ENCODE measurements at places on chromosomes 7 and 10.

- peak; percentile 30 for DNase-seq
Observed at GRCh38 chr7:11830582-11831155, 1.3 kb downstream of the THSD7A start.

DNA sequence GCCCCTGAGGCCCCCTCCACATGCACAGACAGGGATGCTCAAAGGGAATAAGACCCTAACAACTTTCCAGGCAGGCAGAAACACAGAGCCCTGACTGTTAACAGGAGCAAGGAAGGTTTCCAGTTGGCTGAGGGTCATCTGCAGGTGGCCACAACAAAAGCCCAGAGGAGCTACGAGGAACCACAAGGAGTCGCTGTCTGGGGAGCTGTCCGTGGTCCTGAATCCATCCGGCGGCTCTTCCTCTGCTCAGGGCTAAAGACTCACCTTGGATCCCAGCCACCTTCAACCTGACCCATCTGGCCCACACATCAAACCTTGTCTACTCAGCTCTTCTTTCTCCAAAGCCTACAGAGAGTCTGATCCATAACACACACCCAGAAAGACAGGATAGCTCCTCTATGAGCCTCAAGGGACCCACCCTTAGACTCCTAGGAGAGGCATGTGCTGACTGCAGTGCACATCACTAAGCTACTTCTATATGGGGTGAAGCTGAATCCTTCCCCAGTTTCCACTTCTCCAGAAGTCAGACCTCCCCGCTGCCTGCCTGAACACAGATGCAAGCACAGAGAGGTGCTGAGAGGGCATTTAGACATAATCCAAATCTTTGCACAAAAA lies 104.0 kb downstream of the SLIT1 start:
- DNase-seq, result peak; percentile 69

DNA sequence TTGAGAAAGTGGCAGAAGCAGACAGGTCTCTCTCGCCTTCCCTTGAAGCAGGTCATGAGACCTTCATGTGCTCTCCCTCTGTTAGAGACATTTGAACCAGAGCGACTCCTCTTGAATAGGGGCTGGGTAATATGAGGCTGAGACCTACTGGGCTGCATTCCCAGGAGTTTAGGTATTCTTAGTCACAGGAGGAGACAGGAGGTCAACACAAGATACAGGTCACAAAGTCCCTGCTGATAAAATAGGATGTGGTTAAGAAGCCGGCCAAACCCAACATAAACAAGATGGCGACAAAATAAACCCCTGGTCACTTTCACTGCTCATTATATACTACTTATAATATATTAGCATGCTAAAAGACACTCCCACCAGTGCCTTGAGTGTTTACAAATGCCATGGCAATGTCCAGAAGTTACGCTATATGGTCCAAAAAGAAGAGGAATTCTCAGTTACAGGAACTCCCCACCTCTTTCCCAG lies 43.5 kb upstream of the MSRB2 start:
- DNase-seq, result no peak

- no peak for DNase-seq
Observed at GRCh38 chr10:113666682-113667252, 2.9 kb upstream of the NRAP start.

GRCh38 chr7:45601816-45602540 lies 27.8 kb downstream of the ADCY1 start:
- no peak for DNase-seq

DNA sequence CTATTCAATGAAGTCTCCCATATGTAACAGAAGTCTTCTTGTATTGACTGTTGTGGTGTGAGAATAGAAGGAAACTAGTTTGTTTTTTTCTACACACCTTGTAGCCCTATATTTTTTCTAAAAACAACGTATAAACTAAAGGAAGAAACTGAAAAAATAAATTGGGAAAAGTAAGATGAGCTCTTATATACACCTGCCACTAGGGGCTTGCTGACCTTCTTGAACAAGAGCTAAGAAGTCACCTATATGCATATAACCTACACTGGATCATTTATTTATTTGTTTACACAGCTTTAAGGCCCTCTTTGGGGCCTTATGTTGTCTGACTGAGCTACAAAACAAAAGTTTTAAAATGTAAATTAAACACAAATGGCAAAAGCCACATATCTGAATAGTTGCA lies 383.0 kb downstream of the HPSE2 start:
- DNase-seq, result no peak

GRCh38 chr10:28410420-28411135 lies 107.7 kb upstream of the MPP7 start:
- no peak for DNase-seq

GRCh38 chr10:59303018-59303417 lies 59.3 kb downstream of the FAM13C start:
- no peak for DNase-seq

DNA sequence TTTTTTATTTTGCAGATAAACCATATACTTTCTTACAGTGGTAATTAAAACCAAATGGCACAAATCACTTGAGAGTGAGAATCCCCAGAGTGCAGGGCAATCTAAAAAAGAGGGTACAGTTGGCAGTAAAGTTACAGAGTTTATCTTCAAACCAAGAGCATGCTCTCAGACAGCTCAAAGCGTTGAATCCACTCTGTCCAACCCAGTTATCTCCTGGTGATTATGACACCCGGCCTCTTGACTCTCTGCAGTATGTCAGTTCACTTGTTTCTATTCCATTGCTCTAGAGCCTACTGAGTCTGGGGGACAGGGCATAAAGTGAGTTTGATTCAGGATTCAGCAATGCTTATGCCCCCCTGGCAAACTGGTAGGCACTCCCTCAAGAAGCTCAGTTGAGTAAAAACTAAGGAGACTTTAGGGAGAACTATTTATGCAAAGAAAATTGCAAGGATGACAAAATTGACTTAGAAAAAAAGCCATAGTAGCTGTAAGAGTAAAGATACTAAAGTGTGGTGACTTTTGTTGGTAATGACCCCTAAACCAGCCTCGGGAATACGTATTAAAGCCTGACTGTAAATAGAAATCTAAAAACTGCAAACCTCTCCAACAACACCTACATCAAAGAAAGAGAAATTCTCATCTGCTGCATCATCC lies 55.5 kb downstream of the COL1A2 start:
- no peak for DNase-seq

- no peak for DNase-seq
Observed at GRCh38 chr10:112967200-112967599, 17.2 kb downstream of the TCF7L2 start.

DNA sequence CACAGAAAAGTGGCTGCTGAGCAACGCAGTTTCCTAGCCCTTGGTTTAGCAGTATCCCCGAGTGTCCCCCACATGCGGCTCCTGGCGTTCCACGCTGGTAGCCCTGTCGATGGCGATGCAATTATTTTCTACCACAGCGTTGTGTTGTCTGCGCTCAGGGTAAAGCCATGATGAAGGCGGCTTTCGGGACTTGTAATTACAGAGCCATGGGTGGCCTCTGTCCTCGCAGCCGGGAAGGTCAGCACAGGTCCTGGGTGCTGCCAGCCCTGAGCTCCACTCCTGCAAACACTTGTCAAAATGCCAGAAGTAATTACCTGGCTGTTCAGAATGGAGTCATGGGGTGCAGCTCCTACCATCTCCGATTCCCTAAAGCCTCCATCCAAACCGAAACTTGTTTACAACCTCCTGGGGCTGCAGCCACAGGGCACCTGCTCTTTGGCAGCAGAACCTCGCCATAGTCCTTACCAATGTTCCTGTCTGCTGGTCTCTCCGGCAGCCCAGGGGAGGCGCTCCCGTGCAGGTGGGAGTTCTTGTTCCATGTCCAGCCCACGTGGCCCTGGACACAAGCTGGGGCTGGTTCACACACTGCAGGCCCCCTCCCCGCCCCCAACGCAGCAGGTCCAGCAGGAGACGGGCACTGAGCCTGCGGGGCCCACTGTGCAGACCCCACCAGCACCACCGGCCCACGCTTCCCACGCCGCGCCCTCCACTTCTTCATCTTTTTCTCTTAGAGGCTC lies 512.6 kb downstream of the PTPRN2 start:
- DNase-seq, result no peak

DNA sequence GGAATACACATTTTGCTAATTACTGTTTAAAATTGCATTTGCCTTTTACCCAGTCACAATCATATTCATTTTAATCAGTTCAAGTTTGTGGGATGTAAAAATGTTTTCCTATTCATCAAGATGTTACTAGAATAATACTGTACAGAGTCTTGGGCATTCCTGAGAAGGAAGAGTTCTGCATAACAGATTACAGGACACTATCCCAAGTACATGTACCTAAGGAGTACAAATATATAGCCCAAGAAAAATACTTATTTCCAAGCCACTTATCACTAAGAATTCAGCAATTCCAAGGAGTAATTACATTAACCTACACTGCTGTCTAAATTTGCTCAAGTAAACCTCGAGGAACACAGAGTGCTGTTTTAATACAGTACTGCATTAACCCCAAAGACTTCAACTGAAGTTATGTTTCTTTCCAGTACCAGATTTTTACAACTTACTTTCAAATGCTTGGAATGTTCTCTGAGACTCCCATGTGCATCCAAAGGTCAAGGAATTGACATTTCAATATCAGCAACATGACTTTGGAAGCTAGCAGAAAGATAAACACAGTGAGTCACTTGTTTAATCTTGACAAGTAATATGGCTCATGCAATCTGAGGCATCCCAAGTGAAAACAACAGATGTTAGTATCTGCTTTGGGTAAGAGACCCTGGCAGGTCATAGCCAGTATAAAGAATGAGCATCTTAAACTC lies 125.4 kb upstream of the BET1 start:
- no peak for DNase-seq

DNA sequence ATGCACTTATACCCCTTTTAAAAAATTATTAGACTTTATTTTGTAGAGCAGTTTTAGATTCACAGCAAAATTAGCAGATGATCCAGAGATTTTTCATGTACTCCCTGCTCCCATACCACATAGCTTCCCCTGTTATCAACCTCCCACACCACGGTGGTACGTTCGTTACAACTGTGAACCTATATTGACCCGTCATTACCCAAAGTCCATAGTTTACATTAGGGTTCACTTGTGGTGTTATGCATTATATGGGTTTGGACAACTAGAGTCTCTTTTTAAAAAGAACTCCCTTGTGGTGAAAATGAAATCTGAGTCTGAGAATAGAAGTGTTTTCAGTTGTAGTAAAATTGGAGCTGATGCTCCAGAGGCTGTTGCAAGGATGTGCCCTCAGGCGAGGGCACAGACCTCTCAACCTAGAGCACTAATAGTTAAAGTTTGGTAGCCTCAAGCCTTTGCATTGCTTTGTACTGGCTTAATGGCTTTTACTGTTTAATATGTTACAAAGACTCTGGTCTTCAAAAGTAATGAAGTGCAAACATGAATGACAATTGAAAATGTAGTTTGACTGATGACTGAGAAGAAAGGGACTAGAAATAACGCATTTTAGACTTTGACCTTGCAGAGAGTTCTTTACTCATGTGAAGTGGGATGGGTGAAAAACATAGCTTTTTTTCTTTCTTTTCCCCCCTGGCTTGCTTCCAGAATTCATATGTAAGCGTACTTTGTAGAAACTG lies 30.6 kb upstream of the CSTF2T start:
- DNase-seq, result no peak

DNA sequence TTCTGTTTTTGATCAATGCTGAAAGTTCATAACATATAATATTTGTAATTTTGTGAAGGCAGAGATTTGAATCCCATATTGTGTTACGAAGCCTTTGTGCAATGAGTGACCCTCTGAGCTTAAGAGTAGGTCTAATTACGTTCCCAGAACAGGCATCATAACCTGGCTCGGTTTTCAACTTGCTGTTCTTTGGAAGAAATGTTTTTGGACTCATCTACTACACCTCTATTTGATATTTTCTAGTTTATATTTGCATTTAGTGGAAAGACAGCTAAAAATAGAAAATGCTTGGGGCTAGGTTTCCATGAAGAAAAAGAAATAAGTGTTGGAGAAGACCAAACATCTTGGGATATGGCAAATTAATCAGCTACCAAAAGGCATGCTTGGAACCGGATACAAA lies 234.8 kb downstream of the AGMO start:
- DNase-seq, result no peak

DNA sequence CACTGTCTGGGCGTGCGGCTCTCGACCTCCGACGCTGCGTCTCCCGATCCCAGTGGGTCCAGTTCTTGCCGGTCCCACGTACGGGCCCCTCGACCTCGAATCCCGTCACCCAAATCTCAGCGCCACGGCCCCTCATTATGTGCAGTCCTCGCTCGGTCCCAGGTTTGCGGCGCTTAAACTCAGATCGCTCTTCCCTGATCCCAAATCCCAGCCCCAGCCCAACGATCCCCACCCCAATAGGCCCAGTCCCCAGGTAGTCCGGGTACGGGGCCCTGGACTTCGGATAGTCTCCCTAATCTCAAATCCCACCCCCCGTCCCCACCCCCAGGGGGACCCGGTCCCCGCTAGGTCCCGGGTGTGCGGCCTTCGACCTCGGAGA lies 666 bp downstream of the HNRNPF start:
- no peak for DNase-seq

DNA sequence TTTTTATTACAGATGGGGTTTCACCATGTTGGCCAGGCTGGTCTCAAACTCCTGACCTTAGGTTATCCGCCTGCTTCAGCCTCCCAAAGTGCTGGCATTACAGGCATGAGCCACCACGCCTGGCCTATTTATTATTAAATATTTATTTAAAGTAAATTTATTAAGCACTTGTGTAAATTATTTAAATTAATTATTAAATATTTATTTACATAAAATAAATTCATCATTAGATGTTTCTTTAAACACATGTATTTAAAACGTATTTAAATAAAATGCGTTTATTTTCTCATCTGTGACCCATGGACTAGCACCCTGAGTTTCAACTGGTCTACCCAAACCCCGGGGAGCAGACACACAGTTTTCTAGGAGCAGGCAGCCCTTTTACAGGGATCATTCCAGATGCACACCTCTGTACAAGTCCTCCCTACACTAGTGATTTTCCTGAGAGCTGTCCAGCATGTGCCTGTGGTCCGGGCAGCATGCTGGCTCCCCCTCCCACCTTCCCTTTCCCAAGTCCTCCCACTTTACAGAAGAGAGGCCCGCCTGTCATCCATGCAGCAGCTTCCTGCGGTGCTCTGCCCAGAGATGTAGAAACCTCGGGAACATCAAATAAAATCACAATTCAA lies 89.2 kb upstream of the ATP6V0A4 start:
- DNase-seq, result no peak

- peak; percentile 84 for DNase-seq
Observed at GRCh38 chr10:128047351-128047750, 78.9 kb downstream of the MKI67 start.

- no peak for DNase-seq
Observed at GRCh38 chr10:101682172-101682825, 12.7 kb downstream of the FBXW4 start.

DNA sequence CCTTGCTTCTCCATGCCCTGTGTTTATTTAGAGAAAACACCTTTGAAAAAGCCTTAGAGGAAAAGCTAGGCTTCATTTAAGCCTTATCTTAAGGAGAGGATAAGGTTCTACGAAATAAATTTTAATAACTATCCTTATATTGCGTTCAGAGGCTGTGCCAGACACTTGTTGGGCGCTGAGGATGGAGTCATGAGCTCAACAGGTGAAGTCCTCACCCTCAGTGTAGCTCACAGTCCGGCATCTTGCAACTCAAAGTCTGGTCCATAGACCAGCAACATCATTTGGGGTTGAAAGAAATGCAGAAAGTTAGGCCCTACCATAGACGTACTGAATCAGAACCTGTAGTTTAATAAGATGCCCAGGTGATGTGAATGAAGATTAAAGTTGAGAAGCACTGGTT lies 3.8 kb upstream of the STMP1 start:
- DNase-seq, result no peak

Data from KBM-7 (cell line).